ENCODE measurements at places on chromosomes 13 and 19.
A peak's percentile ranks its signal among the peaks of the same experiment; 100 is the strongest.

GRCh38 chr13:100833427-100833826 is 158.8 kb upstream of the TMTC4 start:
- DNase-seq, result no peak

DNA sequence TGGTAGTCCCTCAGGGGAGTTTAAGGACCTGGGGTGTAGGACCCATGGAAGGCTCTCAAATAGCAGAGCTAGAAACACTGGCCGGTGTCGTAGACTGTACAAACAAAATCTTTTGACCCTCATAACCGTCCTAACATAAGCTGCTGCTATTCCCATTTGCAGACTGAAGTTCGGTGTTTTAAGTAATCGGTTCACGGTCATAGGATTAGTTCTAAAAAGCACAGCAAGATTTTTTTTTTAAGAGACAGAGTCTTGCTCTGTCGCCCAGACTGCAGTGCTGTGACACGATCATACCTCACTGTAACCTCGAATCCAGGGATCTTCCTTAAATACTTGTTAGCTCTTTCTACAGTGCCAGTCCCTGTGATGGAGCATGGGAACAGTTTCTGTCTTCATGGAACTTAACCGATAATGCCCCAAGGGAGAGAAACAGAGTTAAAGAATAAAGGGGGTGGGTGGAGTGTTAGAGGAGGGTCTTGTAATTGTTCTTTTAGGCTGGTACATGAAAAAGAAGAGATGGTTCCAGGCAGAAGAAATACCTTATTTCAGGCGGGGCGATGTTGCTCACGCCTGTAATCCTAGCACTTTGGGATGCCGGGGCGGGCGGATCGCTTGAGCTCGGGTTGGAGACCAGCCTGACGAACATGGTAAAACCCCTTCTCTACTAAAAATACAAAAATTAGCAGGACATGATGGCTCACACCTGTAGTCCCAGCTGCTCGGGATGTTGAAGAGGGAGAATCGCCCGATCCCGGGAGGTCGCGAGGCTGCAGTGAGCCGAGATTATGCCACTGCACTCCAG is 475 bp upstream of the ZC3H4 start:
- DNase-seq, result no peak

GRCh38 chr13:78247362-78247761 is 328.7 kb upstream of the EDNRB start:
- DNase-seq, result no peak

DNA sequence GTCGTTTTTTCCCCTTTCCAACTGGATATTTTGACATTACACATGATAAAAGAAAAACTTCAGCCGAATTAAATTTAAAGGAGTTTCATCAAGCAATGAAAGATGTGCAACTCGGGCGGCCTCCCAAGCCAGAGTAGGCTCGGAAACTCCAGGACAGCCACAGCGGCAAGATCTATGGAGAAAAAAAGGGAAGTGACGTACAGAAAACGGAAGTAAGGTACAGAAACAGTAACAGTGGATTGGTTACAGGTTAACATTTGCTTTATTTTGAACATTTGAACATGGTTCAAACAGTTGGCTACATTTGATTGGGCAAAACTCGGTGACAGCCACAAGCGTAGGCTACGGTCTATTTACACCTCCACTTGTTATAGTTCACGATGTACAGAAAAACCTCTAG is 30.5 kb upstream of the FAM124A start:
- DNase-seq, result no peak

- peak; percentile 84 for DNase-seq
Measured at GRCh38 chr19:34999498-35000337, at the start of gene GRAMD1A. GRAMD1A (plus strand) TSS chr19:35000323; CDS start chr19:35000479, 156 bp downstream.

DNA sequence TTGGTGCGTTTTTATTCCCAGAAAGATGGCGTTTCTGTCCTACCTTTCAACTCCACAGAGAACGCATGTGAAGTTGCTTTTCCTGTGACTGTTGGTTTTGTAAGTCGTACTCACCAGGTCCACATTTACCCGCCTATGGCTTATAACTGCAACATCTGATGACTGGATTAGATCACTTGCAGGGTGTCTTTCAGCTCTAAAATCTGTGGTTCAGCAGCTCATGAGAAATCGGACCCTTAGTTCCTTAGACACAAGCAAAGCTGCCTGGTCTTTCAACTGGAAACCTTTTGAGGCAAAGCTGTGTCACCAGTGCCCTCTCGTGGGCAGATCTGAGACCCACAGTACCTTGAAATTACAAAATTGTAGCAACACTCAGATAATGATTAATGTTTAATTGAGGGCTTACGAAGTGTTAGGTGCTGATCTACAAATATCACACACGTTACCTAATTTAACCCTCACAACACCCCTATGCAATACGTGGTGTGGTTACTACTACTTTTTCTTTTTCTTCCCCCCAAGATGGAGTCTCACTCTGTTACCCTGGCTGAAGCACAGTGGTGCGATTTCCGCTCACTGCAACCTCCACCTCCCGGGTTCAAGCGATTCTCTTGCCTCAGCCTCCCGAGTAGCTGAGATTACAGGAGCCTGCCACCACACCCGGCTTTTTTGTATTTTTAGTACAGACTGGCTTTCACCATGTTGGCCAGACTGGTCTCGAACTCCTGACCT is 65.4 kb downstream of the RUBCNL start:
- DNase-seq, result no peak

Data from ascending aorta (tissue), 2 donors.